SHP77 (cell line): ENCODE measurements at places on chromosomes 1 and 21.

DNA sequence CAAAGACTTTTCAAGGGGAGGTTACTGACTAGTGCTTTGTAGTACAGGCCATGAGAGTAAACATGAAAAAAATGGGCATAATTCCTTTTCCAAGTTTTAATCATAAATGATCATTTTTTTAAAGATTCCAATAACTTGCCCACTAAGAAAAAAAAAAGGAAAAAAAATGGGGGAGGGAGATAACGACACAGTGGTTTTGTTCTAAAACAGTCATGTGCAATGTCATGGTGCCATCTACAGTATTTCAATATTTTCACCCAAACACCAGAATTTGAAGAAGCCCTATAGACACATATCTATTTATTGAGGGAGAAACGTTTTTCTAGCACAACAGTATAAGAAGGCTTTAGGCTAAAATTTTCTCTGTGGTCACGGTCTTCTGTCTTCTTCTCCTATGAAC is 250.2 kb downstream of the LTN1 start:
- DNase-seq, result no peak

DNA sequence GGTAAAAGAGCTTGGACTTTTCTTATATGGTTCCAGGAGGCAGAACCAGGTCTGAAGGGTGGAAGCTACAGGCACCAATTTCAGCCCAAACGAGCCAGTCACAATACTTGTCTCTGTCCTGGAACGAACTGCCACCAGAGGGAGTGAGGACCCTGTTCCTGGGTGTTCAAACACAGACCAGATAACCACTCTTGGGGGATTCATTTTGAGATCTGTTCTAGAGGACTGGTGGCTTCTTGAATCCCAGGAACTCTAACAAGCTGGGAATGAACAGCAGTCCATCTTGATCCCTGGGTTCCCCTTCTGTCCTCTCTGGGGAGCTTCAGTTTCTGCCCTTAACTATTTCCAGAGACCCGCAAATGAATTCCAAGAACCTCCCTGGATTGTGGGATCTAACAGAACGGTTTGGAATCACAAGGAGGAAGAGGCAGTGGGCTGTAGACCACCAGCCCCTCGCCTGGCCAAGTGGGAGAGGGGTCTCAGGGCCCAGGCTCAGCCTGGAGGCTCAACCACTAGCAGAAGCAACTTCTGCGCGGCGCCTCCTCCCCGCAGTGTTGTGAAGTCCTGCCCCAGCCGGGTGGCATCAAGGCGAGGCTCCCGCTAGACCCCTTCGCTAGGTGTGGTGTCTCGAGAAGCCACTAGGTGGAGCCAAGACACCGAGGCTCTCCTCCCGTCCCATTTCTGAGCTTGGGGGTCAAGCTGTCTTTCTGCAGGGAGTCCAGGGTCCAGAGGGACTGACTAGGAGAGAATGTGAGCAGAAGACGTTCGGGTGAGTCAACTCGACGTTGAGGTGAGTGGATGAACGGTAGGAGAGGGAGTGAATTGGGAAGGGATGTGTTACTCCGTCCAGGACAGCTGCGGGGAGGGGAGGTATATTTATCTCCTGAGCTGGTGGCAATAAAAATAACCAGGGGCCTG is 12.1 kb upstream of the NES start:
- DNase-seq, result peak; percentile 92

GRCh38 chr1:228464487-228464983 is 22.6 kb upstream of the RNF187 start:
- peak; percentile 97 for DNase-seq

DNA sequence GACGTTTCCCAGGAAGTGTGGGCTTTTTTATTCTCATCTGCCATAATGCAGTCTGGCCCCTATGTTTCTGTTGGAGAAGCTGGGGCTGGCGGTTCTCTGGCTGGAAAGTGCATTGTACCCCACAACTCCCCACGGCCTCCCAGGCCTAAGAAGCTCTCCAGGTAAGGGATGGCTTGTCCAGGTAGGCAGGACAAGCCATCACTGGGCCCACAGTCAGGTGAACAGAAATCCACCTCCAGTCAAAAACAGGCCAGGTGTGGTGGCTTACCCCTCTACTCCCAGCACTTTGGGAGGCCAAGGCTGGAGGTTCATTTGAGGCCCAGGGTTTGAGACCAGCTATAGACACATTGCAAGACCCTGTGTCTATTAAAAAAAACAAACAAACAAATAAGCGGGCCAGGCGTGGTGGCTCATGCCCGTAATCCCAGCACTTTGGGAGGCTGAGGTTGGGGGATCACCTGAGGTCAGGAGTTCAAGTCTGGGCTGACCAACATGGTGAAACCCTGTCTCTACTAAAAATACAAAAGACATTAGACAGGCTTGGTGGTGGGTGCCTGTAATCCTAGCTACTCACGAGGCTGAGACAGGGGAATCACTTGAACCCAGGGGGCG is 3.1 kb upstream of the WNT9A start:
- DNase-seq, result no peak

- DNase-seq, result no peak
These were observed 75.1 kb upstream of the GNG12 start for GRCh38 chr1:67908250-67908936.

- DNase-seq, result no peak
These were observed 10.8 kb upstream of the EYA3 start for GRCh38 chr1:28099050-28099769.

GRCh38 chr1:228542981-228543380 is 55.8 kb downstream of the RNF187 start:
- no peak for DNase-seq
